Muscle of back (tissue), 13 donors: ENCODE measurements at places on chromosomes 5 and 9.

DNA sequence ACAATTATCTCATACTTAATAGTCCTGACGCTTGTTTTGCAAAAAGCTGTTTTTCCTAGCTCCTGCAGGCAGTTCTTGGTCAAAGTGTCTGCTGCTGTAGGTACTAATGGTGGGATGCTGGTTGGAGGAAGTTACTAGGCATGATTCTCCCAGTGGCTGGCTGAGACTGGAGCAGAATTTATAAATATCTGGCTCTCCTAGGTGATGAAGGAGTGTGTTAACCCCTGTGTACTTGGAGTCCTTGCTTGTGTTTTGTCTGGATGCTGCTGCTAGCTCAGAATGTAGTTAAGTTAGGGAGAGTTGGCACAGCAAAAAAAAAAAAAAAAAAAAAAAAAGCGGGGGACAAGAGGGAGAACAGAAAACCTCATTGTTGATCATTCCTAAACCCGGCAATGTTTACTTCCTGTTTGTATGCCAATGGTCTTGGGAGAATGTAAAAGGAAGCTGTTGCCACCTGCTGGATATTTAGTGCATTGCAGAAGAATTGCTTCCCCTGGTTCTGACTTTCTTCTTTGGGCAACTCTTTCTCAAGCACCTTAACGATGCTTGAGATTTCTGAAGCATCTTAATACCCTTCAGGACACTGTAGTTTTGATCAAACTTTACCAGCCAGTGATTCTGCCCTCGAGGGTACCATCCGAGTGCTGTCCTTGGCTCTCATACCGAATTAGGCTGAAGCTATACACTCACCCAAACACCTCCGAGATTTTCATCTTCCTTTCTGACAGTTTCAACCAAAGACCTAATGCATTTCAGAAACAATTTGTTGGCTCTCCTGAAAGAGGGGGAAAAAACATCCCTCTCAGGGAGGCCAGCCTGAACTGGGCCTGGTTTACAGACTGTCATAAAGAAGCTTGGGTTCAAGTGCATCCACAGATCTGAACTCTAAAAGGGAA is 71.7 kb upstream of the WWC1 start:
- peak; percentile 70 for DNase-seq

GRCh38 chr9:20584968-20585643 is 37.2 kb downstream of the MLLT3 start:
- DNase-seq: no peak

GRCh38 chr5:153372425-153373129 is 117.9 kb upstream of the GRIA1 start:
- no peak for DNase-seq

DNA sequence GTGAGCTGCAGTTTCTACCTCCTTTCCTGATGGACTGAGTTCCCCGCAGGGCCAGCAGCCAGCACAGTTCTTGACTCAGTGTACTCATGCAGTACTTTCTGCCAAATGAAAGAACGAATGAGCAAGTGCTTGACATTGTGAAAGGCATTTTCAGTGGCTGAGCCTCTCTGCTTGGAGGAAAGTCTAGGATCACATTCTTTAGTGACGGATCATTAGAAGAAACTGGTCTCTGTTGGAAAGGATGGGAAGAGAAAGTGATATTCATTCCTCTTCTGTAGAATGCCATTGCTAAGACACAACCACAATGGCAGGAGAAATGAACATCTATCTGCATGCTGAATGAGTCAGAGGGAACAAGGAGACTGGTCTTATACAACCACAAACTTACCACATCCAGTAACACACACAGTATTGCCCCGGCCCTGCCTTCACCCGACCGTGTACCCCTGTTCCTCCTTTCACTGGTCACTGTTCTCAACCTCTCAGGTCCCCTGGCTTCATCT is 206.9 kb downstream of the CRB2 start:
- DNase-seq: peak; percentile 86

DNA sequence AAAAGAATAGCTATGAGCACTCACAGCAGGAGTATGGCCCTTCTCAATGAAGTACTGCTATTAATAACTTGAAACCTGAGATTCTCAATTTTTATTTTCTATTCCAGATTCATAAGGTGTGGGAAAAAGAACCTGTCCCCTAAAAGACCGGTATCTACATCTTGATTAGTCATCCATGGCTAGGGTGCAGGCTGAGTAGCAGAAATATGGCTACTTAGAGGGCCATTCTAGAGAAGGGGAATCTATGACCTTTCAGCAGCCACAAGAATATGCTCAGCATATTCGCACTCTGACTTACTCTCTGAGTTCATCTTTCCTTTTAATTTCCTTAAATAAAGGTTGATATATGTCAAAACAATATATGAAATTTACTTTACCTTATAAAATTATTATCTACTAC is 27.7 kb downstream of the WDR36 start:
- no peak for DNase-seq

GRCh38 chr5:145797336-145797735 is 37.8 kb downstream of the PRELID2 start:
- DNase-seq: no peak

GRCh38 chr5:106174903-106175302 is 1495.8 kb downstream of the EFNA5 start:
- no peak for DNase-seq

DNA sequence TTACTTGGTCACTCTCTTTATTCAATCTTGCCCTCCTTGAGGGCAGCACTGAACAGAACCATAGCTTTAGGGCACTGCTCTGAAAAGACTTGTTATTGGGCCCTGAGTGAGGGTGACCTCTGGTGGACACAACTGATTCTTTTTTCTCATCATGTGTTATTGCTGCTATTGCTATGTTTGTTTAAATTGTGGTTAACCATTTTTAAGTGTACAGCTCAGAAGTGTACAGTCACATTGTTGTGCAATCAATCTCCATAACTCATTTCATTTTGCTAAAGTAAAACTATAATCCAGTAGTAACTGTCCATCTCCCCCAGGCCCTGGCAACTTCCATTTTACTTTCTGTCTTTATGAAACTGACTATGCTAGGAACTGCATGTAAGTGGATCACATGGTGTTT is 351.1 kb upstream of the RIOK2 start:
- peak; percentile 49 for DNase-seq

GRCh38 chr5:124277767-124278545 is 468.5 kb downstream of the ZNF608 start:
- DNase-seq: no peak

DNA sequence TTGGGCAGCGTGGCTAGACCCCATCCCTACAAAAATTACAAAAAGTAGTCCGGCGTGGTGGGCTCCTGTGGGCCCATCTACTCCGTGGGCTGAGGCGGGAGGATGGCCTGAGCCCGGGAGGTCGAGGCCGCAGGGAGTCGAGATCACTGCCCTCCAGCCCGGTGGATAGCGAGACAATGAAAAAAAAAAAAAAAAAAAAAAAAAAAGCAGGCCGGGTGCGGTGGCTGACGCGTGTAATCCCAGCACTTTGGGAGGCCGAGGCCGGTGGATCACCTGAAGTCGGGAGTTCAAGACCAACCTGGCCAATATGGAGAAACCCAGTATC is 110.5 kb upstream of the LPCAT1 start:
- no peak for DNase-seq

DNA sequence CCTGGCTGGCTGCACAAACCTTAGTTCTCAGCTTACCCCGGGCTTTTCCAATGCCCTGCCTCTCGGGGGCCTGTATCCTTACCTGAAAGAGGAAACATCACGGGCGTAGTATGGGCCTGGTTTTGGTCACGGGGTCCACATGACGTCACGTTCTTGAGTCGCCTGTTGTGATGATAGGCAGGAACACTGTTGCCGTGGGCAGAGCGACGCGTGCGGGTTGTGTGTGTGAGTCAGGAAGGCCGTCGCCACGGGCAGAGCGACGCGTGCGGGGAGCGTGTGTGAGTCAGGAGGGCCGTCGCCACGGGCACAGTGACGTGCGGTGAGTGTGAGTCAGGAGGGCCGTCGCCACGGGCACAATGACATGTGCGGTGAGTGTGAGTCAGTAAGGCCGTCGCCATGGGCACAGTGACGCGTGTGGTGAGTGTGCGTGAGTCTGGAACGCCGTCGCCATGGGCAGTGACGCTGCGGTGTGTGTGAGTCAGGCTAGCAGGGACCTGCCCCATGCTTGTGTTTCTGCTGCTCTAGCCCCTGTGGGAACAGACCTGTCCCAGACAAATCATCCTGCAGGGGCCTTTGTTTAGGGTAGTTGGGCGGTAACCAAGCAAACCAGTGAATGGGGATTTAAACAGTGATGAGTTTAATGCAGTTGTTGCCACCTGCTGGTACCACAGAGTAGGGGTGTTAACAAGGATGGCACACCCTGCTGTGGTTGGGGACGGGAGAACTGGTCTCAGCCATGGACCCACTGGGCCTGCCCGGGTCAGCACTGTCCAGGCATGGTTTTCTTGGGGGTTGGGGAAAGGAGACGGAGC is 19.8 kb downstream of the TRIP13 start:
- no peak for DNase-seq

- DNase-seq: no peak
These were observed 926.3 kb downstream of the TLE4 start for GRCh38 chr9:80498001-80498555.

GRCh38 chr9:87127978-87128614 is 180.8 kb upstream of the GAS1 start:
- no peak for DNase-seq

GRCh38 chr9:137880976-137881530 is 3.5 kb downstream of the CACNA1B start:
- DNase-seq: no peak

GRCh38 chr5:159780246-159780645 is 136.0 kb upstream of the ADRA1B start:
- DNase-seq: no peak

DNA sequence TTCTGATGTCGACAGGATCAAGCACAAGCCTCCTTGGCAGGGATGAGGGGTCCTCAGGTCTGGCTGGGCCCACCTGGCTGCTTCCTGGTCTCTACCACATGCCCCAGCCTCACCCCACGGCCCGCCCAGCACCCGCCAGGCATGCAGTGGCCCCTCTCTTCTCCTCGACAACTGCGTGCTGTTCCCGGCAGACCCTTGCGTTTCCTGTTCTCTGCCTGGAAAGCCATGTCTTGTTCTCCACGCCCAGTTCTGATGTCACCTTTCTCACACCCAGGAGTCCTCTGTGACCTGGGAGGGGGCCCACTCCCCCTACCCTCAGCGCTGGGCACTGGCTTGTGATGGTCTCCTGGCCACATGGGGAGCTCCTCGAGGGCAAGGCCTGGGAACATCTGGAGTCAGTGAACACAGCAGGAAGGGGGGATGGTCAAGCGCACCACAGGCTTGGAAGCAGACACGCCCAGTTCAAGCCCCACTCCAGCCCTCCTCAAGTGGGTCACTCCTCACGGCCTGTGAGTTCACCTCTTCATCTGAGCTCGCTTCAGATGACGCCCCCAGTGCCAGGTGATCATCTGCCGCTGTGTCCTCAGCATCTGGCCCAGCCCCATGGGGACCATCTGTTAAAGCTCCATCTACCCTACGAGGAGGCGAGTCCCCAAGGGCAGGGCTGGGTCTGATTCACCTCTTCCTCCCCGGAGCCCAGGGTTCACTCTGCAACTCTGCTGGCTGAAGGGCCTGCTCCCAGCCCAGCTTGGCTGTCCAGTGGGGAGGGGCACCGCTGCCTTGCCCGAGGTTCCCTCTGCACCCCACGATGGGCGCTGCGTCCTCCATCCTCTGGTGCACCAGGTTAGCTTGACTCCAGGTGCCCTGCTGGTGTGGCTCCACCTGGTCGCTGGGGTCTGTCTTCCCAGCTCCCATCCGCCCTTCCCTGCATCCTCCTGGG is 133.2 kb upstream of the PHYKPL start:
- no peak for DNase-seq

DNA sequence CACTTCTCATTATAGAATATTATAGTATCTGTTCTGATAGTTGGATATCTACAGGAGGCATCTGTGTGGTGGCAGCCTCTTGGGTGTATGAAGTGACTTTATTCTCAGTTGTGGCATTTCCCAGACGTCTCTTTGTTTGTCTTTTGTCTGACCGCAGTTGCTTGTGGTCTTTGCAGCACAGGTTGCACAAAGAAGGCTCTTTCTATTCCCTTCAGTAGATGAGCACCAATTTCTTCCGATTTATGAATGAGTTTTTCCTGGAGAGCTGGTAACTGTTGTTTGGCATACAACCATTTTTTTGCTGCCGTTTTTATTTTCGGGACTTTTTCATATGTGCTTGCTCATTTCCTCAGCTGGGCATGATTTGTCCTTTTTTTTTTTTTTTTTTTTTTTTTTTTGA is 56.4 kb upstream of the MYO10 start:
- DNase-seq: no peak

- no peak for DNase-seq
These were observed 144.3 kb downstream of the ACTBL2 start for GRCh38 chr5:57338068-57338867.

DNA sequence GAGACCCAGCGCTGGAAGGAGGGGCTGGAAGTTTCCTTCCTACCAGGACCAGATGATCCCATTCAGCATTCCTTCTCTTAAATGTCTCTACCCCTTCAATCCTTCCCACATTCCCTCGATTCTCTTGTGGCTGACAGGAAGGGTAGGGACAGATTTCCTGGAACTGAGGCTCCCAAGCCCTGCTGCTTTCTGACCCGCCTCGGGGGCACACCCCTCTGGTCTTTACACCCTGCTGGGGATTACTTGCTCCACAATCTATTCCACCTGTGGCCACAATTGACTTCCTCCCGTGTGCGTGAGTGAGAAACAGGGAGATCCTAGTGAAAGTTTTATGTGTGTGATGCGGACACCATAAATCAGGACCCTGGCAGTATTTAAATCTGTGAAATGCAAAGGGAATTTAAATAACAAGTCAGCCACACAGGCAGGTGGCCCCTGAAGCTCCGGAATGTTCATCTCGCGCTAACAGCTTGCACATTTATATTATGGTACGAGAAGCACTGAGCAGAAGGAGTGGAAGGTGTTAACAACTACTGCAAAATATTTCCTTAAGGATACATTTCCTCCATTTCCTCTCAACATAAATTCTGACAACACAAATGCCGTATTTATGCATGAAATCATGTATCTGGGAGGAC is 237.5 kb downstream of the SLIT3 start:
- no peak for DNase-seq

GRCh38 chr5:178670351-178670885 is 43.6 kb upstream of the CLK4 start:
- DNase-seq: no peak

DNA sequence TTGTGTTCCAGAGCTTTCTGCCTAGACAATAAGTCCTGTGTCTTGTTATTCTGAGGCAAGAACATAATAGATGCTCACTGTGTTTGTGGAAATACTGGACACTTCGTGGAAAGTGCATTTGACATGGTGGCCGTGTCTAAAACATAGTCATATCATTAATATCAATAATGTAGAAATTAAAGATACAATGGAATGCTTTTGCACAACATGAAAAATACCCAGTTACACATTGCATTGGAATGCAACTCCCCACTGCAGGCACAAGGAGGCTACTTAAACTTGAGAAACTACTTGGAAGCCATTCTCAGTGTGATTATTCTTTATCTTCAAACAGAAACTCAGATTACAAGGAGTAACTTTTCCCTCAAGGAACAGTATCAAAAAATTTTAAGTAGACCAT is 145.3 kb upstream of the ZNF462 start:
- DNase-seq: no peak
